ENCODE measurements at places on chromosomes 12 and 14.

GRCh38 chr12:124725597-124726237, 137.9 kb downstream of the SCARB1 start:
- DNase-seq, result no peak

- DNase-seq, result no peak
These were observed 565.8 kb upstream of the TBX3 start for GRCh38 chr12:115249671-115250278.

DNA sequence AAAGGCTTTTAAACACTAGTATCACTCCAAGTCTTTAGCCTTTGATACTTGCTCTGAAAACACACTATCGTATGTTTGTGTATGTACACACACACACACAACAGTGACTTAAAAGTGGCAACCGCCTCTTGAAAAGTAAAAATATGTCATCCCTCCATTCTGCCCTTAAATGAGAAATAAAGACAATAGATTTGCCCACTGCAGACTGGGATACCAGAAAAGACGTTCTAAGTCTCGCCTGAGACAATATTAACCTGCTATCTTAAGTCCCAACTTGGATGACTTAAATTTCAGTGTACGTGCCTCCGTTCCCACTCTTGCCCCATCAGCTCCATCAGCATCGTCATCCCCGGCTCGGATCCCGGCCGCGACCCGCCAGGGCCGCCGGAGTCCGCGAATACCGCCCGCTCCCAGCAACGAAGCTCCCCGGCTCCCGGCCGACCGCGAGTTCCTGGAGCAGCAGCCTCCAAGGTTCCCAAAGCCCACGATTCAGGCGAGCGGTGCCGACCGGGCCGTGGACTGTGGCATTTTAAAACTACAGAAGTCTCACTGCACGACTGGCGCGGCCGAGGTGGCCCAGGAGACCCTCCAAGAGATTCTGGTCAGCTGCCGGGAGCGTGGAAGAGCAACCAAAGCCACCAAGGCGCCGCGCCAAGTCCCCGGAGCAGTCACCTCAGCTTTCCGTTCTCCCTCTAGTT, 2.8 kb upstream of the ARID2 start:
- no peak for DNase-seq

- DNase-seq, result no peak
These were observed 18.9 kb upstream of the CARMIL3 start for GRCh38 chr14:24032727-24033418.

DNA sequence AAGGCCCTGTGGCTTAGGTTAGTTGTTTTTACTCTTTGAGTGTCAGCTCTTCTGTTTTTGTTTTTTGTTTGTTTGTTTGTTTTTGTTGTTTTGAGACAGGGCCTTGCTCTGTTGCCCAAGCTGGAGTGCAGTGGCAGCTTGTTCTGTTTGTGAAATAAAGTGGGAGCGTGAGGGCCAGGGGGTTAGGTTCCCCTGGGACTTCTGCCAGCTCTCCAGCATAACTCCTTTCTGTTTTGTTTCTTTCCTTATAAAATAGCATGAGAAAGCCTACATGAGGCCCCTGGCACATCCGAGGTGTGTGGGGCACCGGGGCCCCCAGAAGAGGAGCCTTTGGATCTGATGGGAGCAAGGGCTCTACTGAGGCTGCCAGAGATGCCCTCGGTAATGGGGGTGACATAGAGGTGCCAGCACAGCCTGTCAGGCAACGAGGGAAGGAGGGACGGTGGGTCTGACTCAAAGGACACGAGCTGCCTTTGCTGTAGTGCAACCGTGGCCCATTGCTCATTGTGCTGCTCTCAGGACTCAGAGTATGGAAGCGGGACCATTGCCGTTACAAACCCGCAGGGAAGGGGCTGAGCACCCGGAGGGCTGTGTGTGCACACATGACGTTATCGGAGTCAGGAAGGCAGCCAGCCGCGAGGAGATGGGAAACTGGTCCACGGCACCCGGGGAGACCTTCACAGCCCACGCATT, 9.1 kb upstream of the SERPINA11 start:
- DNase-seq, result peak; percentile 24

GRCh38 chr14:73851000-73851399, 631 bp upstream of the PTGR2 start:
- no peak for DNase-seq

DNA sequence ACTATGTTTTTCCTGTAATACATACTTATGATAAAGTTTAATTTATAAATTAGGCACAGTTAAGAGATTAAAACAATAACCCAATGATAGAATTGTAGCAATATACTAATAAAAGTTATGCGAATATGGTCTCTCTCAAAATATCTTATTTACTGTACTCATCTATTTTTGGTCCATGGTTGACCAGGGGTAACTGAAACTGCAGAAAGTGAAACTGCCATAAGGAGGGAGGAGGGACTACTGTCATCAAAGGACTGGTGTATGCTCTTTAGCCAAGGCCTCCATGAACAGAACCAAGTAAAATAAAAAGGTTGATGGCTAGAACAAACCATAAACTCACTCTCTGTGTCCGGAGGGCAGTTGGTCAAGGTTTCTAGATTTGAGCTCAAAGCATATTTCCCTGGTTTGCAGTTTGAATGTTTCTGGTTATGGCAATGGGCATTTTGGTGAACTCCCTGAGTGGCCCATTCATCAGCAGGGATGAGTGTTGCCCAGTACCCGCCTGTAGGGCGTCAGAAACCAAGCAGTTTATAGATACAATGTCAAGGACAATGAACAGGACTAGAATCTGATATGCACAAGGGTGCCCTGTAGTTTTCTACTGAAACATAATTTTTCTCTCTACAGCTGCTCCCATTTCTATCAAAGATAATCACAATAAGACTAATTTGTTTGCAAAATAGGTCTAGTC, 19.8 kb downstream of the LEMD3 start:
- no peak for DNase-seq

- DNase-seq, result no peak
These were observed 33.9 kb downstream of the STON2 start for GRCh38 chr14:81366214-81366613.

DNA sequence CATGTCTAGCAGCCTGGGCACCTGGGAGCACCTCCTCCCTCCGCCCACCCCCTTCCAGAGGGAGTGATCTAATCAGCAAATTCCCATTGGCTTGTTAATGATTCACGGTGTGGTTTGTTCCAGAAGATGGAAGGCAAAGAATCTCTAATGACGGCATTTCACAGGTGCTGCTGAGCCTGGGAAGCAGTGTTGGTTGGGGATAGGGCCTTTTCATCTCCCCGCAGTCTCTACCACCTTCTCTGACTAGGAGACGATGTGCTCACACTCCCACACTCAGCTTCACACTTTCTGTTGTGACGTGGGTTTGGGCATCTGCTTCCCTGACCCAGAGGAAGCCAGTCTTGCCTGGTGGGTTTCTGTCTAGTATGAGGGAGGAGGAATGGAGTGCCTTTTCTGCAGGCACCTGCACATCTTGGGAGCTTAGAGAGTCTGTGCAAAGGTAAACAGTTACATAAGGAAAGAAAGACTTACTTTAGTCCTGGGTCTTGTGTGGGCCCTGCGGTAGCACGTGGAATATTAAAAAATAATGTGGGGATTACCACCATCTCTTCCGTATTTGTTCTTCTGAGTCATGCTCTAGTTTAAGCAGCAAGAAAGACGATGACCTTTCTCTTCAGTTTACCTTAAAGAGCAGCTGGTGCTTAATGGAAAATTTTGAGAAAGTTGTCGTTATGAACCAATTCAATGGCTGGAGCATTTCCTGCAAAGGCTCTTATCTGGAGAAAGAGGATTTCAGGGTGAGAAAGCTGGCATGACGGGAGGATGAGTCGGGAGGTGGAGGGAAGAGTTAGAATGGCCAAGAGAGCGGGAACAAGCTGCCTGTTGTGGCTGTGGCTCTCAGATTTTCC, 70.6 kb upstream of the ARHGAP5 start:
- no peak for DNase-seq

DNA sequence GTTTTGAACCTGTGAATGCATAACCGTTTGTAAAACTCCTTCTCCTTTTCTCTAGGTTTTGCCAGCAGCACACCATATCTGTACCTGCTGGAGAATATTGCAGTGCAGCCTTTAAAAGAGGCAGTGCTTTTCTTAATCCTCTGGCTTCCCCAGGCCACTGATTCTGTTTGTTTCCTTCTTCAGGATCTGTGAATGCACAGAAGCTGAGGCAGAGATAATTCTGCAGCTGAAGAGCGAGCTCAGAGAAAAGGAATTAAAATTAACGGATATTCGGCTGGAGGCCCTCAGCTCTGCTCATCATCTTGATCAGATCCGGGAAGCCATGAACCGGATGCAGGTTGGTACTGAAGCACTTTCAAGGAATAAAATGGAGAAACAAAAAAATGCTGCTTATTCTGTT, 348.7 kb downstream of the NAV3 start:
- DNase-seq, result peak; percentile 25

DNA sequence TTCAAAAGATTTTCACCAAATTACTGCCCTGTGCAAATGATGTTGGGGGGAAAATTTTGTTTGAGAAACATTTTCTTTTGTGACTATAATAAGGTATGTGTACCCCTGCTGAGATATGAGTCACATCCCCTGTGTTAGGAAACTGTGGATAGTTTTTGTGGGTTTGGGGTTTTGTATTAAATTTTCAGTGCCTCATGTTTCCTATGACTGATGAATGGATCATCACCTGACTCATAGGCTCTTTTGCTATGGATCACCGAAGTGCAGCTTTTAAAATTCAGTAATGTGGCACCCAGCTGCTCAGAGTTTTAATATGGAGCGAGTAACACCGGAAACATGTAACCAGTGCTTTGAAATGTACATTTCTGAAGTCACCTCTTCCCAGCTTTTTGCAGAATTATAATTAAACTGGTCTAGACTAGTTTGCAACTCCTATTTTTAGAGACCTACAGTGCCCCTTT, 167.4 kb upstream of the HMGA2 start:
- no peak for DNase-seq

- no peak for DNase-seq
These were observed 21.3 kb upstream of the POC1B start for GRCh38 chr12:89547101-89547500.

GRCh38 chr12:94244165-94245133, 96.1 kb downstream of the PLXNC1 start:
- no peak for DNase-seq

- DNase-seq, result no peak
These were observed 13.8 kb upstream of the IFI27L2 start for GRCh38 chr14:94143239-94143638.

DNA sequence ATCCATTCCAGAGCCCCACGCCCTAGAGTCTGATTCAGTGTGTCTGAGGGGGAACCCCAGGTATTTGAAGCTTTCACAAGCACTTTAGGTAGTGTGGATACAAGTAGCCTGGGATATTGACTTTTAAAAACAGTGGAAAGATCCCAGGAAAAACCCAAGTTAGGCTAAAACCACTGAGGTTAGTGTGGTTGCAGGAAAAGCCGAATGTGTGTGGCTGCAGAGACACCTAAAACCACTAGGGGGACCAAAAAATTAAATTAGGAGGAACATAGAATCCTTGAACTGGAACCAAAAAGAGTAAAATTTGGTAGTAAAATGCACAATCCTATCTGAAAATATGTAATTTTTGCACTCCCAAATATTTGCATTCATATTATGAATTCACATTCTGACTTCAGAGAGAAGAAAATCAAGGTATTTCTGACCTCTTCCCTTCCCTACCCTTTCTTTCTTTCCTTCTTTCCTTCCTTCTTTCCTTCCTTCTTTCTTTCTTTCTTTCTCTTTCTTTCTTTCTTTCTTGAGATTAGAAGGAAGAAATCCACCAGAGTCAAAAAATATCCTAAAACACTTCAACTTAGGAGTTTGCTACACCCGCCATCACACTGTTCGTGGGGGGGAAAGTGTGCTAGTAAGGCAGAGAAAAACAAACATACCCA, 37.8 kb downstream of the SLCO1A2 start:
- DNase-seq, result no peak

GRCh38 chr12:42187799-42188198, 43.1 kb upstream of the GXYLT1 start:
- DNase-seq, result no peak

- DNase-seq, result peak; percentile 53
These were observed 682 bp downstream of the KIAA0586 start for GRCh38 chr14:58428118-58428683.

GRCh38 chr14:99602054-99602787, 1.8 kb downstream of the CCDC85C start:
- peak; percentile 35 for DNase-seq

DNA sequence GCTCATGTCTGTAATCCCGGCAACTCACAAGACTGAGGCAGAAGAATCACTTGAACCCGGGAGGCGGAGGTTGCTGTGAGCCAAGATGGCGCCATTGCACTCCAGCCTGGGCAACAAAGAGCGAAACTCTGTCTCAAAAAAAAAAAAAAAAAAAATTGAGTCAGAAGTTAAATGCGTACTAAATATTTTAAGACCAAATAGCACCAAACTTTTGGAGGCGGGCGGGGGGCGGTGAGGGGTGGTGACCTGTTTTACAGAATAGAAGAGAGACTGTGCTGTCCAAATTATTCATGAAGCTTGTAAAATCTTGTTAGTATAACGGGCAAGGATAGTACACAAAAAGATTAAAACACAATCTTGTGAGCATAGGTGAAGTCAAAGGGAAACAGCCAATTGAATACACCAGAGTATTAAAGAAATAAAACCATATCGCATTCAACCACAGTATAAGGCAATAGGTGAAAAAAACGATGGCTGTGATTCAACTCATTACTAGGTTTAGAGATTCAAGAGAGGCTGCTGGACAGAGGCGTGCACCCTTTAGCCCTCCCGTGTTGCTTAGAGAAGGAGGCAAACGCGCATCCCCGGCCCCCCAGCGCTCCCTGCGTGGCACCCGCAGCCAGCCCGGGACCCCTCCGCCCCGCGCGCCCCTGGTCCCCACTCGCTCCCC, 571 bp downstream of the ZNF891 start:
- DNase-seq, result no peak

DNA sequence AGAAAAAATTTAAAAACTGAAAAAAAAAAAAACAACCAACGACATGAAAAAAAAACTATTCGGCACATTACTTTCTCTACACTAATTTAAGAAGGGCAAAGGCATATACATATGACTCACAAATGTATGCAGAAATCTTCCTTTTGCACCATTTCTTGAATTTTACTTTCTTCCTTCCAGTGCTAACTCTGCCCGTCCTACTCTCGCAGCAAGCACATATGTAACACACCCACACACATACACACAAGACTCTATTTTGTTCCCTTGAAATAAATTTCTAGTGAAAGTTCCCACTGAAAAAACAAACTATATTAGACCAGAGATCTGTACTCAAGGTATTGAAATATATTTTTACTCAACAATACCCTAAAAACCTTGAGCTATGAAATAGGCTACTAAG, 14.6 kb downstream of the BTG1 start:
- DNase-seq, result no peak

GRCh38 chr12:52369809-52370208, 2.5 kb upstream of the KRT85 start:
- DNase-seq, result no peak

- no peak for DNase-seq
These were observed 186.8 kb upstream of the PRICKLE1 start for GRCh38 chr12:42776396-42776795.

- DNase-seq, result no peak
These were observed 46.4 kb upstream of the NID2 start for GRCh38 chr14:52115286-52115685.

GRCh38 chr12:14999695-15000365, 27.0 kb downstream of the PDE6H start:
- DNase-seq, result no peak
